ENCODE measurements at places on chromosomes 12 and 14.

DNA sequence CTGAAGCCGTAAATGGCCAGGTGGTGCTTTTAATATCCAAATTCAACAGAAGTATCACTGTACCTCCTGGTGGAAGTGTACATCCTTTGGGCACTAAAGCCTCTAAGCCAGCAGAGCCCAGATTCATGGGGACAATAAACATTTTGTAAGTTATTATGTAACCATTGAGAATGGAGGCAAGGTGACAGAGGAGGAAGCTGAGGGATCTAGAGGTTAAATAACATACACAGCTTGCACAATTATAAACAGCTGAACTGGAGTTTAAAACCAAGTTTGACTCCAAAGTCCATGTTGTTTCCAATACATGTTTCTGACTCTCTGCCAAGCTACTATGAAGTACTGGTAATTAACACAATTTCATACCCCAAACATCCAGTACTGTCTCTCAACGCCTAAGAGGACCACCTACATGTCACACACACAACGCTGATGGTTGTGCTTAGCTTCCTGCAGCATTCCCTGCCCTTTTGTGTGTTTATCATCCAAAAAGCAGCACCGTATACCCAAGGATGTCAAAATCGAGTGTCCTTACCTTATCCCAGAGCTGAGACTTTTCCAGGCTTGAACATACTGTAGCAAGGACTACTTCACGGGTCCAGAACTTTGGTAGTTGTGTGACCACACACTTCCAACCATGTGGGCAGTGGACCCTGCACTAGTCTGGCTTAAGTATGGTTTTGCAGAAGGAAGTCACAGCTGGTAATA is 41.3 kb downstream of the EGLN3 start:
- no peak for DNase-seq

GRCh38 chr12:81727391-81727790 is 31.8 kb downstream of the PPFIA2 start:
- DNase-seq, result no peak

- no peak for DNase-seq
Observed at GRCh38 chr12:48379794-48380193, 29.1 kb upstream of the ZNF641 start.

DNA sequence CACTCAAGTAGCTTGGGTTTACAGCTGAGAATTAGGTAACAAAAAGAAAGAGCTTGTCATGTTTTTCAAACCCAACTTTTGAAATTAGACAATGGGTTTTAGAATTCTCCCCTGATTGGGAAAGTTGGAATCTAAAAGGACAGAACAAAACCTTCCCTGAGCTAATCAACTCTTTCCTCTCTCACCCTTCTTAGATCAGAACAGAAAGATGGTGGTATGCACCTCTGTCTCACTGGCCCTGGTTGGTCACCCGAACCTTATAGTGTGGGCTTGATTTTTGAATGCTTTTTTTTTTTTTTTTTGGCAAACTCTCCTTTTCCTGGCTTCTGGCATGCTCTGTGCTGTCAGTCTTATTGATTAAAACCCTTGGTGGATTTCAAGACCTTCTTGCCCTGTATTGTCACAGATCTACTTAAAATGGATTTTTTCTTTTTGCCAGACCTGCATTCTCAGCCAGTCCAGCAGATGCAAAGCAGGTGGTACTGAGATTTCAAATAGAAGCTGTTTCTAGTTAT is 251.1 kb upstream of the RMST start:
- no peak for DNase-seq

DNA sequence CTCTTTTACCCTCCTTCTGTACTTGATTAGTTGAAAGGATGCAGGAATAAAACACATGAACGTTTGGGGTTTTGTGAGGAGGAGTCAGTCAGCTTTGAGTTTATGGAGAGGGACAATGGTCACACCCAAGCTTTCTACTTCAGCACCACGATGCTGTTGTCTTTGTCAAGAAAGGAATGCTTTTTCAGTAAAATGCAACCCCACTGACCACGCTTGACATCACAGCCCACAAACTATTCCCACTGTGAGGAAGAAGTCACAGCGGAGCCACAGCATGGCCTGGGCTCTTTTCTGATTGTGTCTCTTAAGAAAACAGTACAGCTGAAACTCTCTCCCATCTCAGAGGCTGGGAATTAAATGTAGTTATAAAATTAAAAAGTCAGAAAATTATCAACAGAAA is 135.2 kb downstream of the APAF1 start:
- DNase-seq, result no peak

GRCh38 chr12:52020539-52021336 is 14.0 kb downstream of the TAMALIN start:
- peak; percentile 26 for DNase-seq

GRCh38 chr14:49865431-49865859 is 12.9 kb upstream of the NEMF start:
- DNase-seq, result peak; percentile 54

GRCh38 chr12:53097207-53097563 is 282 bp upstream of the IGFBP6 start:
- no peak for DNase-seq

DNA sequence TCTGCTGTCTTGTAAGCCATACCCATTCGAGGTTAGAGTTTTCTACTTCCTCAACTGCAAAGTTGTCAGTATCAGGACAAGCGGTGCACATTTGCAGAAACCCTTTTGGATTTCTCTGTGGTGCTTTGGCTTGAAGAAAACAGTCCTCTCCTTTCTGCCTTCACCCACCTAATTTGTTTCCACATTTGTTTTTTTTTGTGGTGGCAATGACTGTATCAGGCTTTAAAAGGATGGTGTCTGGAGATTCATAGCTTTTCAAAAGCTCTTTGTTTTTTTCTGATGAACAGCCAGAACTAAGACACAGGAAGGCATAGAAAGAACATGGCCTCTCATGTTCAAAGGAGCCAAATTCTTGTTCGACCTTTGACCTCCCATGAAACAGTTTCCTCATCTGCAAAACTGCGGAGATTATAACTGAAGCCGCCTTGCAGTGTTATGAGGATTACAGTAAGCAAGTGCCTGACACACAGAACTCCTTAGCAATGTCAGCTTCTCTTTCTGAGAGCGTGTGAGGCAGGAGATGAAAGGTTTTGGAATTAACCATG is 270.6 kb upstream of the TBX3 start:
- DNase-seq, result no peak

DNA sequence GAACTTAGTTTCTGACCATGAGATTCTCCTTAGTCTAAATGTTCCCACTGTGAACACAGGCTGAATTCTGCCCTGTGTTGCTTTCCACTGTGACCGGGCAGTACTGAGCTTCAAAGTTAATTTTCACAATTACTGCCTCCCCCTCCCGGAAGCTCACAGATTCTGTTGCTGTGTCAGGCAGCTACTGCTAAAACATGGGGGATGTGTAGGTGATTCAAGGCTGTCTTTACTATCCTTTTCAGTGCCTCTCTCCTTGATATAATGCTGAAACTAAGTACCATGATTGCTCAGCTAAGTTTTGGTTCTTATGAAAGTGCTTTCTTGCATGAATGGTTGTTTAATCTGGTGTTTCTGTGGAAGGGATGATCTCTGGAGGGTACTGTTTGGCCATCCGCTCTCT is 428.3 kb upstream of the NOVA1 start:
- DNase-seq, result no peak

DNA sequence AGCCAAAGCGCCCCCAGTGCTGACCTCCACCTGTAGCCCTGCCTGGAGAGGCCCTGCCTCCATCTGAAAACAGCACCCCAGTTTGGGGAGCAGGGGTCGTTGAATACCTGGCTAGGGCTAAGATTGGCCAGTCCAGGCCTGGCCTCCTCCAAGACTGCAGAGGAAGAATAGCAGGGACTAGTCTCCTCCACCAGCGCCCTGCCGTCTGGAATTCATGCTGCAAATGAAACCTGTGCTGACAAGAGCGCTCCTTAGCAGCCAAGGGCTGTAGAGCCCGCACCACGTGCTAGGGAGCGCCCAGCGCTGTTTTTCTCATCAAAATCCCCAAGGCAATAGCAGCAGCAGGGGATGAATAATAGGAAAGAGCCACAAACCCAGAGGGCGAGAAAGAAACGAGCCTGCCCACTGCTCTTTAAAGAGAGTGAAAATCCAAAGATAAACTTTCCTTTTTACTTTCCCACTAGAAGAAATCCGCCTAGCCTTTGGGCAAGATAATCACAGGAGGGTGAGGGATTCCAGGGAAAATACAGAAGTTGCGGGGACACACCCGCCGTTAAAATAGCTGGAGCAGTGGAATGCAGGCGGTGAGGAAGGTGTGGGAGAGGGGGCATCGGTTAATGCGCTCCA is 3.3 kb downstream of the COL2A1 start:
- DNase-seq, result no peak

DNA sequence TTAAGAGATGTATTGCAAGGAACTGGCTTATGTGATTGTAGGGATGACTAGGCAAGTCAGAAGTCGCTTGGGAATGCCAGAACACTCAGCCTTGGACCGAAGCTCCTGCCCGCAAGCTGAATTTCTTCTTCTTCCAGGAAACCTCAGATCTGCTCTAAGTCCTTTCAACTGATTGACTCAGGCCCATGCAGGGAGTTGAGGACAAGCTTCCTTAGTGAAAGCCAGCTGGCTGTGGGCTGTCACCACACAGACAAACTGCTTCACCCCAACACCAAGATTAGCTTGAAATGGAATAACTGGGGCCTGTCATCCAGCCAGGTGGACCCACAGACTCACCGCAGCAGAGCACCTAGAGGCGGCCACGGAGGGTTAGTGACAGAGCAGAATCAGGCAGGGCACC is 24.7 kb downstream of the BDKRB2 start:
- DNase-seq, result no peak

GRCh38 chr14:50573862-50574261 is 13.9 kb downstream of the ATL1 start:
- DNase-seq, result no peak

- DNase-seq, result no peak
Observed at GRCh38 chr12:65603438-65604351, 220.6 kb upstream of the HMGA2 start.

GRCh38 chr12:16553457-16553856 is 52.5 kb downstream of the LMO3 start:
- no peak for DNase-seq

- no peak for DNase-seq
Observed at GRCh38 chr12:29283969-29284700, 96.8 kb downstream of the ERGIC2 start.

GRCh38 chr12:66500091-66500490 is 178.8 kb downstream of the GRIP1 start:
- no peak for DNase-seq

- DNase-seq, result no peak
Observed at GRCh38 chr14:94282991-94283723, 9.9 kb downstream of the SERPINA10 start.

- DNase-seq, result peak; percentile 28
Observed at GRCh38 chr12:23949348-23950209, at the start of gene SOX5. TSS of gene SOX5 (minus strand) at chr12:23949670. CDS start at chr12:23949601, 69 bp downstream.

GRCh38 chr14:99513183-99513694 is 32.0 kb downstream of the CCNK start:
- no peak for DNase-seq

DNA sequence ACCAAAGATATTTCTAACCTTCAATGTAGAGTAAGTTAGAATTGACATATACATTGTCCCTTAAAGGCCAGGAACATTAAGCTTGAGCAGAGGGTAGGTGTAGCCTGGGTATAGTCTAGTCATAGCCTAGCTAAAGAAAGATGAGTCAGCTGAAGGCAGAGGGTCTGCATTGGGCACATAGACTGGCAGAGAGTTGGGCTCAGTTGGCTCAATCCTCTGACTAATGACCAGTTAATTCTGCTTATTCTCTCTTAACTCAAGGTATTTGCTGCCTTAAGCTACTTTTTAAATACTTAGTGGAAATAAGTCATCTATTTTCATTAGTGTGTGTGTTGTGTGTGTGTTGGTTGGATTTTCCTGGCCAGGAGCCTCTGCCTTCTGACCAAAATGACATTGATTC is 467.1 kb downstream of the RAD51B start:
- DNase-seq, result no peak

DNA sequence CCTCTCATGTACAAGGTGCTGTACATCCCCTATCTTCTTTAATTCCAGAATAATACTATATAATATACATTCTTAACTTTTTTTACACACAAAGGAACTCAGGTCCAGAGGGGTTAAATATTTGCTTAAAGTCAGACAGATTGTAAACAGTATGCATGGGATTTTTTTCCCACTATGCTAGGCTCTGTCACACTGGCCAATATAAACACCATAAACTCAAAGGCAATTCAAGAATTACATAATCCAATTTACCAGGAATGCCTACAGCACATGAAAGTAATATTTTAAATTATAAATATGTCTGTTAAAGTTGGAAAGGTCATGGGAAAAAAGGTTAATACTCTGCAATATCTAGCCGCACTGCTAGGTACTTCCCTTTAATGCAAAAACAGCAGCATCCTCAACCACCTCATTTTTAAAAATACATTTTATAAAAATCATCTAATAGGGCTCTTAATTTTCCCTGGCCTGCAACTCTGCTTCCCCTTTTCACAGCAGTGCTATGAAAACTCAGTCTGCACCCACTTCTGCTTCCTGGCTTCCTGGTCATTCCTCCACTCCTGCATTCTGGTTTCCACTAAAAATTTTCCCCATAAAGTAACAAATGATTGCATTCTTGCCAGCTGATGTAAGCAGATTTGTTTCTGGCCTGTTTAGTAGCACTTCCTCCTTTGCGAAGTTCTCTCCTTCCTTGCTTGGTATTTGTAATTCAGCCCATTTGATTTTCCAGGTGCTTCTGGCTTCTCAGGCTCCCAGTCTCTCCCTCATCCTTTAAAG is 128.1 kb downstream of the ITPR2 start:
- no peak for DNase-seq

GRCh38 chr14:22113401-22113800 is 439.8 kb upstream of the OR4E1 start:
- DNase-seq, result no peak

DNA sequence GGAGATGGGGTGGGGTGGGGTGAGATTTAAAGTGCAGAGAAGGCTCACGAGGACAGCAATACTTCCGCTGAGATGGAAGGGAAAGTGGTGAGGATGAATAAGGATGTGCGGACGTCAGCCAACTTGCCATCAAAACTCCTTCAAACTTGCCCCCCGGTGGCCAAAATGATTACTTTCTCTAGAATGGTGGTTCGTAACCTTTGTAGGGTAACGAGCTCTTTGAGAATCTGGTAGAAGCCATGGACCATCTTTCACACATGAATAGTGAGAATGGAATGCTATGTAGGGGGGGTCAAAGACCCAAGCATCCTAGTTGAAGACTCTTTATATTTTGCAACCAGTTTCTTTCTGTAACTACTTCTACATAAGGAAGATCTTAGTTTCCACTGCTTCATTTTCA is 245.9 kb upstream of the DDHD1 start:
- no peak for DNase-seq

DNA sequence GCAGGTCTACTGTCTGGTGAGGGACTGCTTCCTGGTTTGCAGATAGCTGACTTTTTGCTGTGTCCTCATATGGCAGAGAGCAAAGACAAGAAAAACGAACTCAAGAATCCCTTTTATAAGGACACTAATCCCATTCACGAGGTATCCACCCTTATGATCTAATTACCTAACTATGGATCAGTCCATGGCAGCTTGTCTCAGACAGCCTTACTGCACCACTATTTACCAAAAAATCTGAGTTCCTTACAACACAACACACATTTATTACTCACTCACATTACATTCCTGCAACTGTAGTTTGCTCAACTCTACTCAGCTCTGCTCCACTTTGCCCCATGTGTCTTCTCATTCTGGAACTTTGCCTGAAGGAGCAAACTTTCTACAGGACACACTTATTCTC is 10.1 kb upstream of the SLC6A15 start:
- DNase-seq, result no peak

GRCh38 chr12:110348431-110349059 is 55.0 kb downstream of the ANAPC7 start:
- no peak for DNase-seq

All from NCI-H187 (cell line).